ENCODE measurements at places on chromosomes 7 and 10.
A peak's percentile ranks its signal among the peaks of the same experiment; 100 is the strongest.

- DNase-seq: peak; percentile 55
Observed at GRCh38 chr10:91798649-91799611, 704 bp downstream of the TNKS2 start.

GRCh38 chr10:127151981-127152699 is 44.3 kb downstream of the INSYN2A start:
- DNase-seq: no peak

DNA sequence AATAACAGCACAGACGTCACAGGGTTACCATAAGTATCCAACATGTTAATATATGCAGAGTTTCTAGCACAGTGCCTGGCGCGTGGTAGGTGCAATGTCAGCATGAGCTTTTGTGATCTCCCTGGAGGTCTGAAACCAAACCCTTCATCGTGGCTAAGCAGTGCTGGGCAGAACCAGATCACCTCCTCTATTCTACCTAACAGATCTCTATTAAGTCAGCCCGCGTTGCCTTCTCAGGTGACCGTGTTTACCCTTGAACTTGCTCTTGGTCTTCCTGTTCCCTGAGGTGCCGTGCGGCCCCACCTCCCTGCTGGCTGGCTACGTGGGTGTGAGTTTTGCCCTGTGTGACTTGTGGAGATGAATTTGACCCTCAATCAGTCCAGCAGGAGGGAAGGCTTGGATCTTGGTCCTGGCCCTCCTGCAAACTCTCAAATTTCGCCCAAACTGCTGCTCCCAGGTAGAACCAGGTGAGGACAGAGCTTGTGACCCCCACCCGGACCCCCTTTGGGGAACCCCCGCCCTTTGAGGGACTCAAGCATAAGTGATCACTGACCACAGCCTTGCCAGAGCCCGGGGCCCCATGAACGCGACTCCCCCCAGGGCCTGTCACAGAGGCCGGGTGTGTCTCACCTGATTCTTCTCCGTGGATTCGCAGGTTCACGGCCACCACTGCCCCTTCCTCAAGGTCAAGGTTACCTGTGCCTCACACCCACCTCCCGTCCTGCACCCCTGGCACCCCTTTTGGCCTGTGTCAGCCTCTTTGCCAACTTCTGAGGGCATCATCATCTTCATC is 54.2 kb downstream of the ELFN1 start:
- DNase-seq: no peak

- no peak for DNase-seq
Observed at GRCh38 chr7:91266689-91267090, 2.5 kb downstream of the FZD1 start.

DNA sequence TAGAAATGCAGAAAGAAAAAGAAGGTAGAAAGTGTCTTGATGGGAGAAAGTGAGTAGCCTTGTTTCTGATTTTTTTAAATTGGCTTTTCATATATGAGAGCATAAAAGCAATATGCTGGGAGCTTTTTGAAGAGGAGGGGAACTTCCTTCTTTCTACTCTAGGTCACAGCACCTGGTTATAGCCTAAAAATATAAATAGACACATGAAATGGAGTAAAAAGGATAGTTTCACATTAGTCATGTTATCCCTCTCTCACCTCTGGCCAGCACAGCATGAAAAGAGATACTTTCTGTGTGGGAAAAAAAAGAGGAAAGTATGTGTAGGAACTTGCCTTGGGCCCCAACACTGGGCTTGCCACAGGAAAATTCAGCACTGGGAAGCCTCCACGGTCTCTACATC is 292.2 kb upstream of the ZWINT start:
- DNase-seq: no peak

DNA sequence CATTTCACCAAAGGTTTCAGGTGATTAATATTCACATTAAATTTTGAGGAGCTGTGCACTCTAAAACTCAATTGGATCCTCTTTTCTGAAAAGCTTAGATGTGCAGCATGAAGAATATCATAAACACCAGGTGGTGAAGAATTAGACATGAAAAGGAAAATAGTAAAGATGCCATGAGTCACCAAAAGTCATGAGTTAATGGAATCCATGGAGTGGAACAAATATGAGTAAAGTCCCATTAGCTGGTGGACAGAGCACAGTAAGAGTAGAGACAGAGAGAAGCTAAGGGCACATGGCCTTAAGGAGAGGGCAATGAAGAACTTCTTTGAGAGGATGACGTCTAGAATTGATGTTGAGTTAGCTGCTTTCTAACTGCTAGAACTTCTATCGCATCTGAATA is 271.6 kb downstream of the CSTF2T start:
- no peak for DNase-seq

DNA sequence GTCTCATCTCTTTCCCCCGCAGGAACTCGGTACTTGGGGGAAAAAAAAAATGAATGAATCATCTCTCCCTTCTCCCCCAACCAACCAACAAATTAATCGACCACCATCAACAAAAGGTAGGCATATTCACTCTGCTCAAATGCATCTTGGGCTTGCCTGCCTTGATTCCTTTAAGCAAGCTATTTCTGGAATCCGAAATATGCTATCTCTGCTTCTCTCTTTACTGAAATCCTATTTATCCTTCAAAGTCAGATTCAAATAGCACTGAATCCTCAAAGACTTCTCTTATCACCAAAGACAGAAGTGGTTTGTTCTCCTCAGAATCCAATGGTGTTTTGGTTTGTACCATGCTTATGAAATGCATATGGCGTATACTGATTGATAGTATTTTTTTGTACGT is 49.6 kb upstream of the TPK1 start:
- no peak for DNase-seq

- DNase-seq: no peak
Observed at GRCh38 chr10:32077896-32078485, 21.8 kb upstream of the KIF5B start.

GRCh38 chr10:49746626-49747302 is 15.4 kb downstream of the OGDHL start:
- no peak for DNase-seq

DNA sequence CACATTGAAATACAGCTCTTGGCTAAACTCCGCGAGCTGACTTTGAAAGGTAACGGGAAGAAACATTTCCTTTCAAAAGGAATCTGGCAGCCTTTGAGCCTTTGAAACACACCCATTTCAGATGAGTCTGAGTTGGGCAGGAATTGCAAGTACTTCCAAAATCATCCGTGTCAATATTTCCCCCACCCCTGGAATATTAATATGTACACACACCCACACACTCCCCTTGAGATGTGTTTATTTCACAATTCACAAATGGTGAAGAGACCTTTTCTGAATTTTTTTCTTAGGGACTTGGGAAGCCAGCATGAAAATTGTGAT is 438.7 kb upstream of the NRP1 start:
- DNase-seq: no peak

- DNase-seq: peak; percentile 21
Observed at GRCh38 chr10:73734028-73734720, 10.0 kb upstream of the SEC24C start.

DNA sequence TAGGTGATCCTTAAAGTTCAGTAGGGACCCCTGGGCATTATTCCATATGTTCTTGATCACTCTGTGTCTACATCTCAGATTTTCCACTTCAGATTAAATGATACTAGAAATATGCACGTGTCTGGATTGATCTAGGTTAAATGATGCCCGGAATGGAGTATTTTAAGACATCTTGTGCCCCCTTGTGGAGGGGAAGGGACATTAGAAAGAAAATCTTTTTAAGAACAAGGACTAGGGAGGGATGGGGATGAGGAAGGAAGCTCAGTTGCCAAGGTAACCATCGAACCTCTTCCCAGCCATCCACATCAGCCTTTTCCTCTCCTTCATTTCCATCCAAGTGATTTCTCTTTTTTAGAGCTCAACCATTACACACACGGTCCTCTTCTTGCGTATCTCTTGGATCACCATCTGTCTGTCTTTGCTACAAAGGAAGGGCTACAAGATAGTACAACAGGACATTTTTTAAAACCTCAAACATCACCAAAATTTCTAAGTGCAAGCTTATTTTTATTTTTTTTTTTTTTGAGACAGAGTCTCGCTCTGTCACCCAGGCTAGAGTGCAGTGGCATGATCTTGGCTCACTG is 40.5 kb downstream of the PRSS2 start:
- no peak for DNase-seq

DNA sequence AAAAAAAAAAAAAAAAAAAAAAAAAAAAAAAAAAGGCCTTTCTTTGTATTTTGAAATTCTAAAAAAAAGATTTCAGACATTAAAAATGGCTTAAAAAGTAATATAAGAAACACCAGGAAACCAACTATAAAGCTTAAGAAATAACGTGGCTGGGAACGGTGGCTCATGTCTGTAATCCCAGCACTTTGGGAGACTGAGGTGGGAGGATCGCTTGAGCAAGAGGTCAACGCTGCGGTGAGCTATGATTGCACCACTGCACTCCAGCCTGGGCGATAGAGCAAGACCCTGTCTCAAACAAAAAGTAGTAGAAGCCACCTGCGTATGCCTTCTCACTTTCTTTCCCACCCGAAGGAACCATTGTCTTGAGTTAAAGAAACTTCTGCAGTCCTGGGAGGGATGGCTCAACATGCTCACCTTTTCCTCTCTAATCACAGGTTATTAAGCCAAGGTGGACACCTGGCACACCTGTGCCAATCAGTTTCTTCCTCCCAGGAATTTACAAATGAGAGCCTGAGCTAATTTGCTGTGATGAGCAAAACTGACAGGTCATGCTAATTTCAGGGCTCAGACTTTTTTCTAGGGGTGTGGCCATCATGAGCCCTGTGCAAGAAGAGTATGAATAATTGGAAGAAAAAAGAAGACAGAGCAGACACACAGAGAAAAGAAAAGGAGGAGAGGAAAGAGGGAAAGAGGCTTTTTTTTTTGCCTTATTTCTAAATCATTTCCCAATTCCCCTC is 72.0 kb upstream of the PARD3 start:
- no peak for DNase-seq

DNA sequence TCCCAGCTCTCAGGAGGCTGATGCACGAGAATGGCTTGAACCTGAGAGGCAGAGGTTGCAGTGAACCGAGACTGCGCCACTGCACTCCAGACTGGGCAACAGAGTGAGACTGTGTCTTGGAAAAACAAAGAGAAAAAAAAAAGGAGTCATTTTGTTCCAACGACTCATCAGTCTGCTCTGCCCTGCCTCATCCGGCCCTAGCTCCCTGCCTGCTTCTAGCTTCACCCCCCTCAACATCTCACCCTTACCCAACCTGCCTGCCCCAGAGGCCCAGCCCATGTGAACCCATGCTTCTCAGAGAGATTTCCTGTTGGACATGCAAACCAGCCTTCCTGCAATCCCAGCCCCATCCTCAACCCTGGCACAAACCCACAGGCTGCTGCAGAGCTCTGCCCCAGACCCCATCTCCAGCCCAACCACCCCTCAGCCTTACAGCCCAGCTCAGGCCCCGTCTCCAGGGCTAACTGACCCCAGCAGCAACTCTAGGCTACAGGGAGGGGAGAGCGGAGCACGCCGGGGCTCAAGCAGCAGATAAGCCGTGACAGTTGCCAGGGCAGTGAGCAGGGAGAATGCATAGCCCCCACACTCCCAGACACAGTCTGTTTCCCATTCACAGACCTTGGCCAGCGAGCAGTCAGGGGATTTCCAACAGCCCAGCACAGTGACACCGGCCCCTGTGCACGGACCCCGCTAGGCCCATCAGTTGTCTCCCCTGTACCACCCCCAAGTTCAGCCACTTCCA is 86.0 kb upstream of the KCTD7 start:
- DNase-seq: no peak

DNA sequence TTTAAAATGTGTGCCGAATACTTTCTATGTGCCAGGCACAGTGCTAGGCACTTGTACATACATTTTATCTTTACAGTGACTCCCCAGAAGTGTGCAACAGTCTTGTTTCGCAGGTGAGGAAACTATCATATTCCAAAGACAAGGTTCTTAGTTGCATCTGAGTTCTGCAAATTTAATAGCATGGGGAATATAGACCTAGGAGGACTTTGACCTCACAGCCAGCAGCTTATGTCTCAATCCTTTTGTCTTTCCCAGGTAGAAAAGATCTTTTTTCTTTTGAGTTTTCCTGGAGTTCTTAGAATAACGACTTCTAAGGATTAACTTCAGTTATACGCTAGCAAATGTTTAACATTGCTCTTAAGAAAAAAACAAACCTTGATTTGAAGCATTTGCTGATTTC is 482.8 kb upstream of the ZMIZ1 start:
- no peak for DNase-seq

DNA sequence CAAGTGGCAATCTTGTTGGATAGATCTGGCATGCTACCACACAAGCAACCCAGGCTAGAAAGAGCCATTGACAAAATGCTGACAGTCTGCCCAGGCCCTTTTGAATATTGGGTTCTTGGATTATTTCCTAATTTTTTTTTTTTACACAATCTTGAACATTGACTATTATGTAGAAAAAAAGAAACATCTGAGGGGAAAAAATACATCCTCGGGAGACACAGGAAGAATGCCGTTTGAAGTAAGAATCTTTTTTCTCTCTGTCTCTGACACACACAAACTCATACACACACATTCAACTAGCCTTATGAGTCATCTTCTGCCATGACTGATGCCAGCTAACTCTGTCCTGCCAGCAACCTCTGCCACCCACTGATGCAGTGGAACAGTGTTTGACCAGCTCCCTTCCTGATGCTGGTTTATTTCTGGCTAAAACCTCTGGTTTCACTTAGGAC is 47.2 kb downstream of the SORBS1 start:
- no peak for DNase-seq

DNA sequence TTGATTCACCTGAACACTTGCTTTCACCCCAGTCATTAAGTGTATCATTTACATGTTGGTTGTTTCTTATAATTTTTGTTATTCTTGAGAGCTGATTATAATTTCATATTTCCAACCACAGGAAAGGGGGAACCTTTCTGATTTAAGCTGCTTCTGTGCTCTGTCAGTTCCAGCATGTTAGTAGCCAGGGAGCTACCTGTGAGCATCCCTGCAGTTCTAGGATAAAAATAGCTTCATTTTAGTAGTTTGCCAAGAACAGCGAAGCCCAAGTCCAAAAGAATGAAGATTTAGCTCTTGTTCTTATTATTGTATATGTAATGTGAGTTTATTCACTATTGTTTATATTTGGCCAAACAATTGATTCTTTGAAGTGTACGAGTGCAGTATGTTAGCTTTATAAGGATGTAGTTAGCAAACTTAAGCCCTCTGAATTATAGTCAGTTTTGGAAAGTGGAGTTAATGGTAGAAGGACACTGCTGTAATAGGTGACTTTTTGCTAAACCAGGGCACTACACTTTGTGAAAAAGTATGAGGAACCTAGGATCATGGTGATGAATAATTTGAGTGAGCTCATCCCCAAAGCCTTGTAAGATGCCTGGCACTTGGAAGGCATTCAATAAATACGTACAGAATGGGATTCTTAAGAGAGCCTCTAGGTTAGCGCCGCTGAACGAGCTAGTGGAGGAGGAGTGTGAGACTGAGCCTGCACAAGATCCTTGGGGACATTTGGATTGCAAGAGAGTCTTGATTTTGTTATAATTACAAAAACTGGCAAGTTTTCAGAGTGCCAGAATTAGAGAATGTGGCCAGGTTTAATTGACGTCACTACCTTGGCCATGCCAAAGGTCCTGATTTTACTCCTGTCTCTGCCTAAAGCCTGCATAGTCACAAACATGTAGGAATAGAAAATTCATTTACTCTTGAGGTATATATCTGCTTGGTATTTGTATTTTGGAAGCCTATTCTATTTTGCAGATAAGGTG is 29.8 kb downstream of the DNAH11 start:
- DNase-seq: no peak

GRCh38 chr7:65503434-65504152 is 129.9 kb downstream of the ZNF92 start:
- DNase-seq: no peak

- DNase-seq: no peak
Observed at GRCh38 chr7:20607216-20607615, 8.3 kb upstream of the ABCB5 start.
